AG20443 (cell line): ENCODE measurements at places on chromosomes 16 and 17.
A peak's percentile ranks its signal among the peaks of the same experiment; 100 is the strongest.

- peak; percentile 71 for DNase-seq
Measured at GRCh38 chr17:8109661-8110455, 8.5 kb downstream of the ALOXE3 start.

DNA sequence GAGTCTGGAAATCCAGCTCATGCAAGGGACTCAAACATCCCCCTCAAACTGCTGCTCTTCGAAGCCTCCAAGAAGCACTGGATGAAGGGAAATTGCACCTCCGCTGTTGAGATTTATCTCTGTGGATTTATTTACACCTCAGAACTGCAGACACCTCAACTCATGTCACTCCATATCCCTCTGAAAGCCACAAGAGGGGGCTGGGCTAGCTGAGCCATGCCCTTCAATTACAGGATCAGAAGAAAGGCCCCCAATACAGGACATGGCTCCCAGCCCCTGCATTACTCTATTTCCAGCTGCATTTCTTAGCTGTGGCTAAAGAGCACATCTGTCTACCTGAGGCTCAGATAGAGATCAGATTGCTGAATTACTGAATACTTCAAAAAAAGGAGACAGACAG lies 103.1 kb upstream of the DYNLRB2 start:
- no peak for DNase-seq

DNA sequence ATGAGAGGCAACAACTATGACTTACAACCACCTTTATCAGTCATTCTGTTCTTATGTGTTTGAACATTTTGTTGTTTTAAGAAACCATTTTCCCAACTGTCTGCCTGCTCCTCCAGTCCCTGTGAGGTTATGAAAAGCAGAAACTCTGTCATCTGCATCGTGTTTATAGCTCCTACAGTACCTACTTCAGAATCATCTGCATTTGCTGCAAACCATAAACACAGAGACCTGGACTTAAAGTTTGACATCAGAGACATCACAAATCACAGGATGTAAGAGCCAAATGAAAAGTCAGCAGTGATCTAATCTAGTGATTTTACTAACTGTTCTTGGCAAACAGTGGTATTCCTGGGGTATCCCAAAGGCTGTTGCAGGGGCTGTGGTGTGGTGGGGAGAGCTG lies 55.2 kb downstream of the CDH11 start:
- DNase-seq = no peak

GRCh38 chr17:2034157-2034556 lies 4.2 kb downstream of the DPH1 start:
- peak; percentile 51 for DNase-seq

- DNase-seq = no peak
Measured at GRCh38 chr16:66572356-66572755, 6.1 kb downstream of the CMTM1 start.

- DNase-seq = no peak
Measured at GRCh38 chr17:15662681-15663080, 21.4 kb downstream of the TRIM16 start.

DNA sequence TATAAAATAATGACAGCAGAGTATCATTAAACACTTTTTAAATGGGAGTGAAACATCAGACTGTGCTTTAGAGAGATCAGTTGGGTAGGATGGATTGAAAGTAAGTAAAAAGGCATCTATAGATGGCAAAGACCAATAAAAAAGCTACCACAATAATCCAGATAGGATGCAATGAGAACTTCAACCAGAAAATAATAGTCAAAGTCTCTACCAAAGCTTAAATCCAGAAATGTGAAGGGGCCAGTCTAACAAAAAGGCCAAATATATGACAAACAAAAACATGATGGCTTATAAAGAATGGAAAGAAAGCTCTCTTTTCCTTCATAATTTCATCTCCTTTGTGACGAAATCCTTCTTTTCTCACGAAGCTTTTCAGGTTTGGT lies 12.3 kb downstream of the KANSL1 start:
- DNase-seq = no peak

- DNase-seq = no peak
Measured at GRCh38 chr17:79991924-79992648, 43.6 kb downstream of the TBC1D16 start.

- no peak for DNase-seq
Measured at GRCh38 chr16:65731833-65732232, 610.0 kb upstream of the CDH11 start.

- DNase-seq = no peak
Measured at GRCh38 chr16:8962393-8963009, 1.2 kb downstream of the USP7 start.
